Activated CD4-positive, alpha-beta T cell treated with anti-CD3 and anti-CD28 coated beads, Interleukin-2, amount 50 U/mL, for 4 hours (primary cell): ENCODE measurements at places on chromosomes 2 and 18.

DNA sequence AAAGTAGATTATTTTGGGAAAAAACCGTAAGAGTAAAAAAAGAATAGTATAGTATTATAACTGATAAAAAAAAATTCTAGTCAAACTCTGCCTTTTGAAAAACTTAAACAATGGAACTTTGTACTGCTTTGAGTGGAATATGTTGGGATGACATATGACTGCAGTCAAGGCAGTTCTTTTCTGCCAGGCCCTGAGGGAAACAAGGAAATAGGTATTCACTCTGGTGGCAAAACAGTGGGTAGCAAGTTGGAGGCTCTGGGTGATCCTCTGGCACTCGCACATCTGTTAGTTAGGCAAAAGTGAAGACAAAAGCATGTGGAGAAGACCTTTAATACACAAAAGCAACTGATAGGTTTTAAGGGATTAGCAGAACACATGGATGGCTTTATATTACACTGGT is 102.2 kb downstream of the ARHGEF33 start:
- DNase-seq: no peak

- no peak for DNase-seq
Observed at GRCh38 chr18:46167971-46168370, 63.8 kb downstream of the HAUS1 start.

DNA sequence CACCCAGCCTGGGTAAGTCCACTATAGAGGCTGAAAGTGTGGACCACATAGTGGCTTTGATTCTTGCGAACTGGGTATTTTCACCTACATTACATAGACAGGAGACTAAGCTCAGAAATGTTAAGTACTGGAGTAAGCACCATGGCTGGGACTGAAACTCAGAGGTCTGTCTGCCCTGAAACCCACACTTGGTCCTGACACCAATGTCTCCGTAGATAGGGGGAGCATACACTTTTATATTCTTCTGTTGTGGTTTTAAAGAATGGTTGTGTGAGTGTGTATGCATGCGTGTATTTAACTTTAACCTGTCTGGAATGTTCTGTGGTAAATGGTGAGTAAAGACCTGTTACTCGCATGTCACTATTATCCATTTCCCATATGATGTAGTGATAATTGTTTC is 10.3 kb upstream of the NPPC start:
- no peak for DNase-seq

DNA sequence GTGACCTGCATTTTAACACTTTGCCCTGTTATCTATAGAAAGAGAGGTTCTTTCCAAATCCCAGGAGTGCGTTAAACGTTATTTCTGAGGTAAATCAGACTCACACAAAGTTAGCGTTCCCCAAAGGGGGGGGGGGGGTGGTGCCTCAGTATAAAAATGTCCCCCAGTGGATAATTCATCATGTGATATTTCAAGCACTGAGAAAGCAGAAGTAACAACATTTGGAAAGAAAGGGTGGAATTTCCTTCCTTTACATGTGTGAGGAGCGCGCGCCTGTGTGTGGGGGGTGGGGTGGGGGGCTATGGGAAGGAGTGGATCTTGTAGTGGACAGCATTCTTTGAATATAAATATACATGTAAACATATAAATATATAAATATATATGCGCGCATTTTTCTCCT is 630.9 kb downstream of the NYAP2 start:
- DNase-seq: no peak
